ENCODE measurements at places on chromosomes 4 and X. TPM values are rescaled to one million over a fixed set of nuclear protein-coding genes. Genes with fewer than 3 reads are reported as not detected.

RBM46 gene
- not detected for total RNA-seq

JAKMIP1 gene
- 9.6 TPM for total RNA-seq

FGA gene
- total RNA-seq: not detected

C4orf50 gene
- 0.21 TPM for total RNA-seq

TMEM31 gene
- total RNA-seq: not detected

LRIT3 gene
- 0.20 TPM for total RNA-seq

CEP135 gene
- 22.7 TPM for total RNA-seq

PF4V1 gene
- total RNA-seq: not detected

MSANTD1 gene
- total RNA-seq: 0.87 TPM

NPY1R gene
- not detected for total RNA-seq

GRCh38 chrX:46796574-46797191 lies 37.8 kb upstream of the SLC9A7 start:
- peak; percentile 72 for DNase-seq
- H3K27me3 ChIP-seq: peaks cover 3% of the 10 kb centered on the region
- H3K27ac ChIP-seq: no peak overlapping the region
- peaks cover 19% of the 10 kb centered on the region for H3K4me1 ChIP-seq
- H3K36me3 ChIP-seq: no peaks in the 10 kb centered on the region

DNA sequence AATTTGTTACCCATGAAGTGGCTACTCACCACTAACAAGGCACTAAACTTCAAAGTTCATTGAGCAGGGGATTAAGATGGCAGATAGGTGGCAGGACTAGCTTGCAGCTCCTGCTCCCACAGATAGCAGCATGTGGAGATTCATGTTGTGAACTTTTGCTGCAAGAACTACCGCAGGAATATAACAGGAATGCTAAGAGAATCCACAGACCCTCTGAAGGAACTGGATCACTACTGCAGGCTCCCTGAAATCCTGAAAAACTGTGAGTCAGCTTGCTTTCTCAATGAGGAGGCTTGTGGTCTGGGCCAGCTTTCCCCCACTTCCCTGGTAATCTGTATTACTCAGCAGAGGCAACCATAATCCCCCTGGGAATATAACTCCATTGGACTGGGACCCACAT lies 118.5 kb upstream of the VCX2 start:
- no peak overlapping the region for H3K27ac ChIP-seq
- no peaks in the 10 kb centered on the region for H3K4me1 ChIP-seq
- H3K4me3 ChIP-seq: no peak overlapping the region
- no peak for DNase-seq

DNA sequence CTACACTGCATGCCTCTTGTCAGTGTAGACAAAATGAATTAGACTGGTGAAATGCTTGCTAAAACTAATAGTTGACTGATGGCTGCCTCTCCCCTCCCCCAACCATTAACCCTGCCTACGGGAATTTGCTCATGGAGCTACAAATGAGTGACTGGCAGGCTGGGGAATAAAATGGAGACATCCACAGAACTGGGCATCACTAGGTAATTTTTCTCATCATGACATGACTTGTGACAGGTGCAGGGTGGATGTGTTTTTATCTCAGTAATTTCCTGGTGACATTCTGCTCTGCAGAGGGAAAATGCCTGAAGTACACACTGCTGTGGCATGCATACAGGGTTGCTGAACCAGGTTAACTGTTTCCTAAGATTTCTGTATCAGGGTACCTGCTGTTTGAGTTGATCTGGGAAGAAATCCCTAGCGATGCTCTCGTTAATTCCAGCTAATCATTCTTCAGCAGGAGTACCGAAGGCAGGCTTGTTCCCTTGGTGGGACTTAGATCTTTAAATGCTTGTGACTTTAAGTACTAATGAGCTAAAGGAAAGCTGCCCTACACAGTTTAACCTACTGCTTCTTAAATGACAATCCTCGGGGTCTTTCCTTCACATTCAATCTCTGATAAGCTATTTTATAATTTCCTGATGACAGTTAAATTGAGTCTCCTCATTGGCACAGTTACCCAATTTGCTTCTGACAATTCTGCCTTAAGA lies 376.3 kb upstream of the LCORL start:
- H3K36me3 ChIP-seq: no peaks in the 10 kb centered on the region
- no peak overlapping the region for H3K27ac ChIP-seq
- H3K27me3 ChIP-seq: no peaks in the 10 kb centered on the region
- no peak for DNase-seq
- no peaks in the 10 kb centered on the region for H3K4me1 ChIP-seq
- no peak overlapping the region for H3K4me3 ChIP-seq

- no peaks in the 10 kb centered on the region for H3K36me3 ChIP-seq
- H3K27ac ChIP-seq: no peak overlapping the region
- H3K4me3 ChIP-seq: no peak overlapping the region
- peaks cover 6% of the 10 kb centered on the region for H3K4me1 ChIP-seq
Observed at GRCh38 chr4:72112514-72113156, 80.8 kb downstream of the NPFFR2 start.

DNA sequence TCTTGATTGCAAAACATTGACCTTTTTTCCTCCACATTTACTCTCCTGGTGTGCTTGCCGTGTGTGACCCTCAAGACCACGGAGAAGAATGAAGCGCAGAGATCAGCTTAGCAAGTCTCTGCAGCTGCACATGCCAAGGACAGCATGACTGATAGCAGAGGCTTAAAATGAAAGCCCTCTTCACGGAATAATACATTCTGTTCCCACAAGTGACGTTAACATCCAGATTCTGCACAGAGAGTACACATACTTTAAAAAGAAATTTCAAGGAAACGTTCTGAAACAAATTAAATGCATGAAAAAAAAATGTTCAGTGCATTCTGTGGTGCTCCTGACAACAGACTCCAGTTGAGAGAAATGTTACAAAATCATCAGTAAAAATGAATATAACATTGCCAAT lies 60.9 kb downstream of the SLC7A11 start:
- H3K36me3 ChIP-seq: peaks cover 2% of the 10 kb centered on the region
- no peak overlapping the region for H3K4me3 ChIP-seq
- H3K27ac ChIP-seq: no peak overlapping the region

- no peak overlapping the region for H3K27ac ChIP-seq
- no peaks in the 10 kb centered on the region for H3K27me3 ChIP-seq
- H3K4me3 ChIP-seq: no peak overlapping the region
- DNase-seq: no peak
- peaks cover 24% of the 10 kb centered on the region for H3K4me1 ChIP-seq
Observed at GRCh38 chrX:19640693-19641374, 125.5 kb upstream of the MAP3K15 start.

- no peaks in the 10 kb centered on the region for H3K27me3 ChIP-seq
- H3K4me3 ChIP-seq: no peak overlapping the region
- no peaks in the 10 kb centered on the region for H3K4me1 ChIP-seq
- no peak for DNase-seq
- no peaks in the 10 kb centered on the region for H3K36me3 ChIP-seq
Observed at GRCh38 chr4:134117392-134118183, 84.0 kb downstream of the PABPC4L start.

- H3K4me3 ChIP-seq: no peak overlapping the region
- no peak overlapping the region for H3K27ac ChIP-seq
- no peaks in the 10 kb centered on the region for H3K36me3 ChIP-seq
- H3K27me3 ChIP-seq: no peaks in the 10 kb centered on the region
- DNase-seq: no peak
- peaks cover 4% of the 10 kb centered on the region for H3K4me1 ChIP-seq
Observed at GRCh38 chrX:139642241-139642927, 65.6 kb downstream of the MCF2 start.

DNA sequence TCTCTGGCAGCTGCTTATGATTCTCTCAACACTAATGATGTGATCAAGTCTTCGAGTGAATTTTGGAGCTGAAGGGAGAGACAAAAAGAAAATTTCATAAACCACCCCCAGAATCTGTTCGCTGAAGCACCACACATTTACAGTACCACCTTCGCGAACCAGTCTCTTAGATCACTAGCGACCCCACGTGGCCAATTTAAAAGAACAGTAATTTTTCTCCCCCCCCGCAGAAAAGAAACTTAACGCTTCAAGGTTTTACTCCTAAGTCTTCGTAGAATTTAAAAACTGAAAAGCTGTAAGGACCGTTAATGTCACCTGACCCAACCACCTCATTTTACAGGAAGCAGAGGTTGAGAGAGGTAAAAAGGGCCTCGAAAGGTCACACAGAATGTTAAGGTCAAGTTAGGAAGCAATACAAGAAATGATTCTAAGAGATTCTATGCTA lies 187.5 kb downstream of the QDPR start:
- peak overlapping the region; percentile 31 for H3K27ac ChIP-seq
- H3K4me3 ChIP-seq: peak overlapping the region; percentile 12
- H3K36me3 ChIP-seq: no peaks in the 10 kb centered on the region

DNA sequence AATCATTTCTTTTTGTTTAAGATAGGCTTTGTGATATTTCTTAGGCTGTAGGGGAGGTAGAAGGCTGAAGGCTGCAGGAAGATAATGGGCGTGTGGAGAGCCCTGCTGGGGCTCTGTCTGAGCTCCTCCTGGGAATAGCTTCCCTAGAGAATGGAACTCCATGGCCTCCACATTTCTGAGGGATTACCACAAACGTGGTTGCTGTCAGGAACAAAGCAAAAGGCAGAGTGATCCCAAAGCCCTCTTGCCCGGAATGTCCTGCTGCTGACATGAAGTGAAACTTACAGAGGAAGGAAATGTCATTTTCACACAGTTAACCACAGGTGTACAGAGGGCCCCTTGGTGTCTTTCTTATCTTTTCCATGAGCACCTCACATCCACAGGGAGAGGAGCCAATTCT lies 89.3 kb downstream of the DDIT4L start:
- DNase-seq: no peak
- H3K4me1 ChIP-seq: peaks cover 23% of the 10 kb centered on the region

- no peak overlapping the region for H3K4me3 ChIP-seq
- H3K27me3 ChIP-seq: no peaks in the 10 kb centered on the region
- peaks cover 6% of the 10 kb centered on the region for H3K4me1 ChIP-seq
- H3K36me3 ChIP-seq: no peaks in the 10 kb centered on the region
Observed at GRCh38 chr4:10983268-10983667, 298.7 kb upstream of the CLNK start.

GRCh38 chr4:126532527-126532926 lies 1100.2 kb upstream of the INTU start:
- H3K27me3 ChIP-seq: no peaks in the 10 kb centered on the region
- H3K27ac ChIP-seq: no peak overlapping the region
- no peak for DNase-seq
- no peaks in the 10 kb centered on the region for H3K4me1 ChIP-seq
- no peak overlapping the region for H3K4me3 ChIP-seq
- H3K36me3 ChIP-seq: no peaks in the 10 kb centered on the region

- peaks cover 52% of the 10 kb centered on the region for H3K4me1 ChIP-seq
- DNase-seq: no peak
- H3K4me3 ChIP-seq: no peak overlapping the region
- H3K36me3 ChIP-seq: peaks cover 56% of the 10 kb centered on the region
Observed at GRCh38 chr4:80007745-80008149, 65.3 kb downstream of the ANTXR2 start.

DNA sequence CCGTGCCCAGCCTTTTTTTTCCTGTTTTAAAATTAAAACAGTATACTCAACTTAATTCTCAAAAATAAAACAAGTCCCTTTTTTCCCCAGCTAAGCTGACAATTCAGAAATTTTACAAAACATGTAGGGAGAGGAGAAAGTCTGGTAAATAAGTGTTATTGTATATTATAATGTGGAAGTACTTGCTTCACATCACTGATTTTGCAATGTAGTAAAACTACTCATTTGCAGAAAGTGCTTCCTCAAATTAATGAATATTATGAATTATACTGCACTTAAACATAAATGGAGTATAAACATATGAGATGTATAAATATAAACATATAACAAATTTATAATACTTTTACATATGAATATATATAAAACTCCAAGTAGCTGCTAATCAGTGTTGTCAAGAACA lies 11.6 kb upstream of the H2AZ1 start:
- H3K27me3 ChIP-seq: peaks cover 12% of the 10 kb centered on the region
- no peak overlapping the region for H3K27ac ChIP-seq
- no peak for DNase-seq
- peaks cover 21% of the 10 kb centered on the region for H3K4me1 ChIP-seq

DNA sequence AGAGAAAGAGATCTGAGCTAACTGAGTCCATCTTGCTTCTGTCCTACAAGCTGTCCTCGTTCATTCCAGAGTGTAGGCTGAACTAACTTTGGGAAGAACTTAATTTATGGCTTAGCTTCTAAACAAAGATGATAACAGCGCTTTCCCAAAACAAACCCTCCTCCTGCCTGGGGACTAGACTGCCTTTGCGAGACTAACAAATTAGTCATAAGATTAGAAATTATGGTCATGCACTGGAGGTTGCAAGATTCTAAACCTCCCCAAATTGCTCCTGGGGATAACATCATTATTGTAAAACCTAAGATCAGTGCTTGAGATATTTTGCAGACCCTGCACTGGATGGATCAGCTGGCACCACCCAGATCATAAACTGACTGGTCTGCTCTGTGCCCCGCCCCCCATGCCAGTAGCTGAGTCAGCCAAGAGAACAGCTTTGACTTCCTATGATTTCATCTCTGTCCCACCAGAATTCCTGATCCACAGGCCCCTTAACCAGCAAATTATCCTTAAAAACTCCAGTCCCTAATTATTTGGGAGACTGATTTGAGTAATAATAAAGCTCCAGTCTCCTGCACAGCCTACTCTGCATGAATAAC lies 883.3 kb downstream of the TRIML1 start:
- no peak for DNase-seq
- no peaks in the 10 kb centered on the region for H3K4me1 ChIP-seq
- no peak overlapping the region for H3K27ac ChIP-seq
- H3K36me3 ChIP-seq: no peaks in the 10 kb centered on the region
- H3K4me3 ChIP-seq: no peak overlapping the region
- no peaks in the 10 kb centered on the region for H3K27me3 ChIP-seq

DNA sequence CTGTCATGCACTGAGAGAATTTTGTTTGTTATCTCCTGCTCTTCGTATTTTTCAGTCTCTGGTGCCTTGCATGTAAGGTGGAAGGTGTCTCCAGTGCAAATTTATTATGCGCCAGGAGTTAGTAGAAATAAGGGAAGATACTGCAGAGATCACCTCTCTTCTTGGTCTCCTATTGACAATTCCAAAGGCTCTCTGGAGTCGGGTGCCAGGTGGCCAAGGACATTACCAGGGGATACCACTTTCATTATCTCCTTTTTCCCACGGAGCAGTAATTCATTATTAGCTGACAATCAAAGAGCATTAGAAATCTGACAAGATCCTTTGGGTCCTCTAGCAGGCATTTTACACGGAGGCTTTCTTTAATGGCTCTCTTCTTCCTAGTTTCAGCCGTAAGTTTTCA lies 26.0 kb downstream of the ADD1 start:
- no peak overlapping the region for H3K4me3 ChIP-seq
- H3K36me3 ChIP-seq: peaks cover 18% of the 10 kb centered on the region
- H3K27ac ChIP-seq: no peak overlapping the region
- no peak for DNase-seq
- peaks cover 44% of the 10 kb centered on the region for H3K4me1 ChIP-seq

- DNase-seq: no peak
- H3K36me3 ChIP-seq: peaks cover 48% of the 10 kb centered on the region
- no peaks in the 10 kb centered on the region for H3K27me3 ChIP-seq
- peaks cover 11% of the 10 kb centered on the region for H3K4me1 ChIP-seq
- H3K27ac ChIP-seq: peak overlapping the region; percentile 12
Observed at GRCh38 chr4:73080789-73081188, 11.3 kb upstream of the COX18 start.

- peak overlapping the region; percentile 99 for H3K27ac ChIP-seq
- no peaks in the 10 kb centered on the region for H3K27me3 ChIP-seq
- H3K36me3 ChIP-seq: peaks cover 44% of the 10 kb centered on the region
- H3K4me1 ChIP-seq: peaks cover 35% of the 10 kb centered on the region
- peak; percentile 33 for DNase-seq
Observed at GRCh38 chrX:71111921-71112431, 599 bp upstream of the IL2RG start.
